ENCODE measurements at places on chromosomes 5 and 9.

DNA sequence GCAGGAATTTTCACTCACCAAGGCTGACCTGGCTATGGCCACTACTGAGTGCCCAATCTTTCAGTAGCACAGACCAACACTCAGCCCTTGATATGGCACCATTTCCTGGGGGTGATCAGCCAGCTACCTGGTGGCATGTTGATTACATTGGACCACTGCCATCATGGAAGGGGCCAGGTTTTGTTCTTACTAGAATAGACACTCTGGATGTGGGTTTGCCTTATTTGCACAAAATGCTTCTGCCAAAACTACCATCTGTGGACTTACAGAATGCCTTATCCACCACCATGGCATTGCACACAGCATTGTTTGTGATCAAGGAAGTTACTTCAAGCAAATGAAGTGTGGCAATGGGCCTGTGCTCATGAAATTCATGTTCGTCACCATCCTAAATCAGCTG, 69.7 kb upstream of the SH3GL2 start:
- no peak for DNase-seq

DNA sequence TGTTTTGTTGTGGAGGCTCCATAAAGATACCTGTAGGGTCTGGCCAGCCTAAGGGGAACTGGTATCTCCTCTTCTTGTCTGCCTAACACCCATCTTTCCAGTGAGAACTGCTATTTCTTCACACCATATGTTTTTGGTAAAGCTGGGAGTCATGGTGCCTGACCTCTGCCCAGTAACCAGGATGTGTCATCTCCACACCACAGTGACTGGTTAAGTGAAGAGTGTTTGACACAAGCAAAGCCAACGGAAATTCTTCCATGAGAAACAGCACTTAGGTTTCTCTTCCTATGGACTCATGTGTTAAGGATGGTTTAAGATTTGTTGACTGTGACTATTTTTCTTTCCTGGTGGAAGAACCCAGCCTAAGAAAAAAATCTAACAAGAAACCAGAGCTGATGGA, 111.5 kb downstream of the HTR4 start:
- no peak for DNase-seq

DNA sequence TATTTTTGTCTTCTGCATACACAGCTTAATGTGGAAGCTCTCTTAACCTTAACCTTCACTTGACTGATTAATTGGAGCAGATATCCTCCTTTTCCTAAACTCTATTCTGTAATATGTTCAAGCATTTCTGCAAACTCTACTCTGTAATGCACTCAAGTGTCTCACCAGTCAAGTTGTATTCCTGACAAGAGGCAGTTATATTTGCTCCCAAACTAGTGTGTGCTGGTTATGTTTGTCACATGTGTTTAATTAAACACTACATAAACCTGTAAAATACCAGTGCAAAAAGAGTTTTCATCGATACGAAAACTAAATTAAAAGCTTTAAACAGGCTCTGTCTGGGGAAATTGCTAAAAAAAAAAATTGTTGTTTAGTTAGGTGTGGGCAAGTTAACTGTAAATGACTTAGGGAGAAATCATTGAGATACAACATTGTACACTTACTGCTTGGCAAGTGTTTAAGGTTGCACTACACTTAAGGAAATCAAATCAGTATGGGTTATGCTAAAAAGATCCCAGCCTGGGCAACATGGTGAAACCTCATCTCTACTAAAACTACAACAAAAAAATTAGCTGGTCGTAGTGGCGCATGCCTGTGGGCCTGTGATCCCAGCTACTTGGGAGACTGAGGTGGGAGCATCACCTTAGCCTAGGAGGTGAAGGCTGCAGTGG, 6.7 kb downstream of the FAF2 start:
- no peak for DNase-seq

GRCh38 chr5:54073131-54073530, 237.2 kb downstream of the ARL15 start:
- no peak for DNase-seq

DNA sequence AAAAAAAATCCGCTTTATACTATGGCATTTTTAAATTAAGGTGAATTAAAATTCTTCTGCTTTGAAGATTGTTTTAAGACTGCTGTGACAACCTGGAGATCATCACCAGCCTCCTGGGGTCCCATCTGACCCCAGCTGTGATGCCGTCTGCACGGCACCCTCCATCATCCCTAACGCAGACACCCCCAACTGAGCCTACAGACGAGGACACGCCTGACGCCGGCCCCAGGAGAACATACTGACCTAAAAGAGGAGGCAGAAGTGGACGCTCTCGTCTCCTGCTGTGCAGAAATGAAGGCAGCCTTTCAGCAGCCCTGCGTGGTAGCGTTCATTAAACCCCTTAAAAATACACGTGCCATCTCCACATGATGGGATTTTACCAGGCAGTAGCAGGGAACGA, 125.6 kb upstream of the PPP1R26 start:
- DNase-seq: no peak
